SHP77 treated with DMSO at 0.1 percent for 48 hours (cell line): ENCODE measurements at places on chromosomes 4 and X.
A peak's percentile ranks its signal among the peaks of the same experiment; 100 is the strongest.

DNA sequence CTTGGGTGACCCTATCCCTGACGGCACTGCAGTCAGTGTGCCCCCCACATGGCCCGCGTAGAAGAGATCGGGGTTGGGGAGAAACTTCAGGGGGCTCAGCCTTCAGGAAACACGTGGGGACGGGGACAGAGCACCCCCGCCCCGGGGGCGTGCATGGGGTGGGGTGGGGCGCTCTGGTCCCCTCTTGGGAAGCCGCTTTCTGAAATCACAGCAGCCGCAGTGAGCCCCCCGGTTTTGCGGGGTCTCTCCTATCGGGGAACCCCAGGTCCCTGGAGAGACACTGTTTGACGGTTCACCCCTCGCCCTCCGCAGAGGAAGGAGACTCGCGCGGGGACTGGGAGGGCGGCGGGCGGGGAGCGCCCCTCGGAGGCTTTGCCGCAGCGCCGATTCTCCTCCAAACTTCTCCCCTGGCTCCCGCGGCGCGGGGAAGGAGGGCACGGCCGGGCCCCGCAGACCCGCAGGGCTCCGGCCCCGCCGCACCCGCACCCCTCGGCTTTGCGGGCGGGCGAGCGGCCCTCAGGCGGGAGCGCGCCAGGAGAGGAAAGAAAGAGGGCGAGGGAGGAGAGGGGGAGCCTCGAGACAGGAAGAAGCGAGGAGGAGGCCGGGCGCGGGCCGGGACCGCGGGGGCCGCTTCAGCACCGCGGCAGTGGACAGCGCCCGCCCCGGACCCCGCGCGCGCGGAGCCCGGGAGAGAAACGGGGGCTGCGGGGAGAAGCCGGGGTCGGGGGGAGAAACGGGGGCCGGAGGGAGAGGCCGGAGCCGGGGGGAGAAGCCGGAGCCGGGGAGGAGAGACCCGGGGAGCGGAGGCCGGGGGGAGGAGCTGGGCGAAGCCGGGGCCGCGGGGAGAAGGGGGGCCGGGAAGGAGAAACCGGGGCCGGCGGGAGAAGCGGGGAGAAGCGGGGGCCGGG, 612 bp downstream of the CPLX1 start:
- DNase-seq = no peak

DNA sequence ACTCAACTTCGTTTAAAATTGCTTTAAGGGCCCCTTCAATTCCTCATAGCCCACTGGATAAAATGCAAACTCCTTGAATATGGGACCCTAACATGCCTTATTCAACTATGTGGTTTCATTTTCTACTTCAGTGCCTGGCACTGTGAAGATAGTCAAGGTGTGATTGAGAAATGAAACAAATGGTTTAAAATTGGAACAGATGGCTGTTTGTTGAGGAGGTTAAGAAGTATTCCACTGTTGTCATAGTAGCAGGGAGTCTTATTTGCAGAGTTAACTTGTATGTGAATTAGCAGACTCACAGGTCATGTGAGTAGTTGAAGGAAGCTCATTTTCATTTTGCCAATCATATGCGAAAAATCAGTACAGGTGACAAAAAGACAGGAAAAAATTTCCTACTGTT, 593.3 kb downstream of the KCTD8 start:
- no peak for DNase-seq

DNA sequence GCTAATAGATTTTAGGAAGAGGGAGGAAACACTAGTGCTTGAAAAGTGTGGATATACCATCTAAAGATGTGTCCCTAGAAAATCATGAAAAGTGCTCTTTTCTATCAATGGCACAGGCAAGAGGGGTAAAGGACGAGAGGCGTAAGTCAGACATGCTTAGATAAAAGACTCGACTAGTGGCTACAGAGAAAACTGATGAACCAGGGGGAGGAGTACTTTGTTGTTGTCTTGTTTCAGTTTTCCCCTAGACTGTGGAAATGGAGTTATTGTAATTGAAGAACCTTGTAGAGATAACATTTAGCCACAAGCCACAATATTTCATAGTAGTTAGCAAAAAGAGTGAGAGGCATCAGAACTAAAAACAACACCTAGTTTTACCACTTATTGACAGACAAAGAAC, 21.4 kb downstream of the GALNTL6 start:
- no peak for DNase-seq

DNA sequence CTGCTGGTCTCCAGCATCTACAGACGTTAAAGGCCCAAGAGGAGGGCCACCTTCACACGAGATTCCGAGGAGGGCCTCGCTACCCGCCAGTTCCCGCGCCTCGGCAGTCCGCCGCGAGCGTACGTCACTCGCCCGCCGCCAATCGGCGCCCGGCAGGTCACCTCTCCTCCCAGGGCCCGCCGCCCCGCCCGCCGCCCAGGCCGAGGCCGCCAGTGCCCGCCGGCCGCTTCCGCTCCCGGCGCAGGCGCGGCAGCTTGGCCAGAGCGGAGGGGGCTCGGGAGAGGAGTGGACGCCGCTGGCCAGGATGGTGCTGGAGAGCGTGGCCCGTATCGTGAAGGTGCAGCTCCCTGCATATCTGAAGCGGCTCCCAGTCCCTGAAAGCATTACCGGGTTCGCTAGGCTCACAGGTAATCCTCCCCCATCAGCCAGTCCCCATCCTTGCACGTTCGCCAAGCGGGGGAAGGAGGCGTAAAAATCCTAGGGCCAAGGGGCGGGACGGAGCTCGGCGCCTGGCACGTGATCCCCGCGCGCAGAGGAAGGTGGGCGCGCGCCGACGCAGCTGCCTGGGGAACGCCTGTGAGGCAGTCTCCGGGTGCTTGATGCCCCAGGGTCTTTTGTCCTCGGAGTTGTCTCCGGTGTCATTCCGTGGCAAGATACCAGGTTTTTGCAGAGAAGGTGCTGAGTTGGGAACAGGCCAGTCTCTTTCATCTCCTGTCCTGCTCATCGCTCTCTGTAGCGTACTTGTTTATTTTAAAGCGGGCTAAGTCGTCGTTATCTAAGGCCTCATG, at the start of gene CISD2:
Gene CISD2, plus strand, starts transcription at position 212 of the 788 bp plus-strand sequence. Its CDS starts 93 bp downstream, at position 305.
- DNase-seq = peak; percentile 70

GRCh38 chrX:135480076-135480475, 40.4 kb upstream of the INTS6L start:
- DNase-seq = no peak

- no peak for DNase-seq
Observed at GRCh38 chr4:69445388-69445787, 50.3 kb downstream of the UGT2B4 start.

- DNase-seq = no peak
Observed at GRCh38 chr4:171793723-171794122, 19.5 kb upstream of the GALNTL6 start.

GRCh38 chrX:109268340-109268739, 213.5 kb downstream of the GUCY2F start:
- DNase-seq = no peak

GRCh38 chr4:107719207-107719921, 670 bp downstream of the PAPSS1 start:
- DNase-seq = no peak

GRCh38 chrX:108494406-108495090, 54.9 kb downstream of the COL4A5 start:
- no peak for DNase-seq

DNA sequence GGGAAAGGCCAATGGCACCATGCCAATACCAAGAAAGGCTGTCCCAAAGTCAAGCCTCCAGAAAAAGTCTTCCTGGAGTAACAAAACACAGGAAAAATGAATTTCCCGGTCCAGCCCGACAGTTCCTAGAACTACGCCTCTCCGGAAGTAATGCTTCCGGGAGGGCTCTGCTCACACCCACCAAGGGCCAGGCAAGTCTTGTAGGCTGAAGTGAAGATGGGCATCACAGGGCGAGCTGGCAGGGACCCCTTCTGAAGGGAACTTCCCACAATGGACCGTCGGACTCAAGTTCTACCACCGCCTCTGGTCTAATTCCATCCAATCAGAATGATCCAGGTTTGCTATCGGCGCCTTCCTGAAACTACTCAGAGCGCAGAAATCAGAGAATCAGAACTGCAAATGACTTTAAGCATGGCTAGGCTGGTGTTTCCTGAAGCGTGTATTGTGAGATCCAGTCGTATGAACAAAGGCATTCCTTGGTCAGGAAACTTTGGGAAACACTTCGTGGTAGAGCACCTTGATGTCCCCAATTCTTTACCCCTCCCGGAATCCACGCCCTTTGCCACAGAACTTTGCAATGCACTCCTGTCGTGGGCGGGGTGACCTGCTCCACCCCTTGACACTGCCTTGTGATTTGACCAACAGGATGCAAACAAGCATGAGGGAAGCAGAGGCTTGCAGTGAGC, 127.8 kb downstream of the BCOR start:
- no peak for DNase-seq

GRCh38 chr4:36285784-36286480, 4.5 kb downstream of the DTHD1 start:
- no peak for DNase-seq

- DNase-seq = no peak
Observed at GRCh38 chrX:120999413-120999812, 13.9 kb upstream of the CT47A1 start.

DNA sequence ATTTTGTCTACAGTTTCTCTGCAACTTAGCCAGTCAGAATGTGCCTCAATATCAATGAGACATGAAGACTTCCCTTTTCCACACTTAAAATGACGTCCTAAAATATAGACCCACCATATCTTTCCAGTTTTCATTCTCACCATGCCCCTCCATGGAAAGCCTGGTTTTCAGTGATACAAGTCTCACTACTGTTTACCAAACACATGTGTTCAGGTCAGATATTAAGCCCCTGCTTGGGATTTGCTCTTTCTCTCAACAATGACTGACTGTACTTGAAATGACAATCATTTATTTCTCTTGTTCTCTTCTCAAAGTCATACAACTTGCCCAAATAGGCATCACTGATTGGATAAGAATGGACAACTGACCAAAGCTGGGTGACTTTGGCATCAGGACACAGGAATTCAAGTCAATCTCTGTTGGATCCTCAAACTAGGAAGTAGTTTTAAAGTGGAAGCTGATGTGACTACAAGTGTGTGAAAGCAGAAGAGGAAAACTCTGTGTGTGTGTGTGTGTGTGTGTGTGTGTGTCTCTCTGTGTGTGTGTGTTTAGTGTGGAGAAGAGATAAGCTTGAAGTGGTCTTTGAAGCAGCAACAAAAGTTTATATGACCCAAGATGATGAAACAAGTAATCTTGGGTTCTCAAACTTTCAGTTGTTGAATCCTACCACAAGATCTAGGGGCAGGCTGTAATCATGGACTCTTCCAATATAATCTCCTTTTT, 217.4 kb upstream of the FGF13 start:
- DNase-seq = no peak

- DNase-seq = no peak
Observed at GRCh38 chrX:110015915-110016314, 13.0 kb downstream of the TMEM164 start.

DNA sequence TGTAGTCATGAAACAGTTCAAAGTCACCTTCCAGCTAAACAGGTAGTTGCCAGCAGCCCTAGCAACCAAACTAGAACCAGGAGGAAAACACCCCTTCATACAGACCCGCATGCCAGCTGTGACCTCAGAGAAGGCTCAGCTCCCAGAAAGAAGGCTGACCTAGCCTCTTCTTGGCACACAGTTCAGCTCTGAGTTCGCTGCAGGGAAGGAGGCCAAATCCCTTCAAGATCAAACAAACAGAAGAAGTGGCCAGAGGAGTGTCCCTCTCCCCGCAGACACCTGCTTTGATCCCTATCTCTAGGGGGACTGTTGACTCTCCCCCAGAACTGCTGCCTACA, 56.0 kb downstream of the HADH start:
- no peak for DNase-seq

- DNase-seq = no peak
Observed at GRCh38 chr4:20615486-20616260, 84.6 kb upstream of the PACRGL start.

GRCh38 chrX:154443992-154444754, at the start of gene FAM50A:
Gene FAM50A (plus strand): TSS chrX:154444141. CDS start chrX:154444236, 95 bp downstream.
- no peak for DNase-seq

DNA sequence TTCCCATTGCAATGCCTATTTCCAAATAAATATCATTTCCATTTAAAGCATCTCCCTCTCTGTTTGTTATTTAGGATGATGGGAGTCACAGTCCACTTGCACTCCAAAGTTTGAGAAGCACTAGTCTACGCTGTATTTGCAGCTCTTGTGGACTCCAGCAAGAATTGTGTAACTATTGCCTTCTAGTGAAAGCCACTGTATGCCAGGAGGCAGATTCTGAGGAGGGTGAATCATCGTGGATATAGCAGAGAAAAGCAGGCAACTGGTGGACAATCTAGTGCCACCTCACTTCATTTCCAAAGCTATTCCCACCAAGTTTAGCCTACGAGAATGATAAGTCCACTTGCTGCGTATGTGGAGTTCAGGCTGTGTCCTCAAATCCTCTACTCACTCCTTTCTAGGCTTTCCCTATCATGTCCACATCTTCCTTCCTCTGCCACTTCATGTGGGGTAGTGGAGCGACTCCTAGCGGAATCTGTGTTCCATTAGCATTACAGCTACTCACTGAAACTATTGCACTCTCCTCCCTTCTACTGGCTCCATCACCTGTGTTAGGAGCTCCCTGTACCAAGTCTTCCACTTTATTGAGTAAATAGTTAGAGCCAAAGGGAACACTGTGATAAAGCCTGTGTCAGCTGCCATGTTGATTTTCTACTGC, 501.8 kb upstream of the GALNT7 start:
- no peak for DNase-seq

- no peak for DNase-seq
Observed at GRCh38 chr4:82360298-82361177, 13.3 kb downstream of the HNRNPD start.

- no peak for DNase-seq
Observed at GRCh38 chrX:107324493-107325310, 118.3 kb downstream of the DNAAF6 start.

DNA sequence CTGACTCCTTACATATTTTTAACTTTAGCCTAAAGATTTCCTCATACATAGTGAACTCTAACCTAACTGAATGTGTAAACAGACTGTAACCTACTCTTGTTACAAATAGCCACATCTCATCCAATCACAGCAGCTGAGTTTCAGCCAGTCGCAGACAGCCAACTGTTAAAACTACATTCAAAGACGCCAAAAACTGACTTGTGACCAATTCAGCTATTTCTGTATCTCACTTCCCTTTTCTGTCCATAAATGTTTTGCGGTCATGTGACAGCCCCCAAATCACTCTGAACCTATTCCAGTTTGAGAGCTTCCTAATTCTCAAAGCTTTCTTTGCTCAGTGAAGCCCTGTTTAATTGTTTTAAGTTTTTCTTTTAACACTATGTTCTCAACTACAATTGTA, 2731.9 kb downstream of the ARAP2 start:
- DNase-seq = no peak

- no peak for DNase-seq
Observed at GRCh38 chr4:2069986-2070385, 10.9 kb downstream of the NAT8L start.

GRCh38 chr4:67575232-67576058, 16.9 kb downstream of the STAP1 start:
- DNase-seq = peak; percentile 67

DNA sequence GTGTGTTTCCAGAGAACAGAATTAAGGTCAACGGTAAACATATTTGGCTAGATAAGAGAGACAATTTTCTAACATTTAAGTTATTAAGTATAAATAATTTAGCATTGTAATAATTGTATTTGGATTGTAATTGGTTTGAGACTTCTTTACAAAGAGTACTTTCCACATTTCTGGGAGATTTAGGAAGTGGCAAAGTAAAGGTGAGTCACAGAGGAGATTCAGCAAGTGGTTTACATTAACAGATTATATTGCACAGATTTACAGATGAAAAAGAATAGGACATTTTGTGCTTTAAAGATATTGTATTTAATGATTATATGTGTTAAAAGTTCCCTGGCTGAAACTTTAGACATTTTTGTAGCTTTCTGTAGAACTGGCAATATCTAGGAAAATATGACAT, 584.4 kb upstream of the AADAT start:
- DNase-seq = no peak

GRCh38 chr4:13580036-13580435, 35.7 kb upstream of the NKX3-2 start:
- no peak for DNase-seq

- no peak for DNase-seq
Observed at GRCh38 chr4:13844740-13845139, 217.2 kb upstream of the BOD1L1 start.
